ENCODE measurements at places on chromosomes 3 and 15. TPM values are rescaled to one million over a fixed set of nuclear protein-coding genes. Genes with fewer than 3 reads are reported as not detected.

DLL4 gene
- total RNA-seq: 15.9 TPM

TIMP4 gene
- total RNA-seq: 34.3 TPM

- H3K4me1 ChIP-seq: no peaks in the 10 kb centered on the region
- no peak overlapping the region for H3K27ac ChIP-seq
- no peaks in the 10 kb centered on the region for H3K27me3 ChIP-seq
- H3K4me3 ChIP-seq: no peak overlapping the region
Observed at GRCh38 chr15:42999201-42999779, 78.7 kb upstream of the TTBK2 start.

DNA sequence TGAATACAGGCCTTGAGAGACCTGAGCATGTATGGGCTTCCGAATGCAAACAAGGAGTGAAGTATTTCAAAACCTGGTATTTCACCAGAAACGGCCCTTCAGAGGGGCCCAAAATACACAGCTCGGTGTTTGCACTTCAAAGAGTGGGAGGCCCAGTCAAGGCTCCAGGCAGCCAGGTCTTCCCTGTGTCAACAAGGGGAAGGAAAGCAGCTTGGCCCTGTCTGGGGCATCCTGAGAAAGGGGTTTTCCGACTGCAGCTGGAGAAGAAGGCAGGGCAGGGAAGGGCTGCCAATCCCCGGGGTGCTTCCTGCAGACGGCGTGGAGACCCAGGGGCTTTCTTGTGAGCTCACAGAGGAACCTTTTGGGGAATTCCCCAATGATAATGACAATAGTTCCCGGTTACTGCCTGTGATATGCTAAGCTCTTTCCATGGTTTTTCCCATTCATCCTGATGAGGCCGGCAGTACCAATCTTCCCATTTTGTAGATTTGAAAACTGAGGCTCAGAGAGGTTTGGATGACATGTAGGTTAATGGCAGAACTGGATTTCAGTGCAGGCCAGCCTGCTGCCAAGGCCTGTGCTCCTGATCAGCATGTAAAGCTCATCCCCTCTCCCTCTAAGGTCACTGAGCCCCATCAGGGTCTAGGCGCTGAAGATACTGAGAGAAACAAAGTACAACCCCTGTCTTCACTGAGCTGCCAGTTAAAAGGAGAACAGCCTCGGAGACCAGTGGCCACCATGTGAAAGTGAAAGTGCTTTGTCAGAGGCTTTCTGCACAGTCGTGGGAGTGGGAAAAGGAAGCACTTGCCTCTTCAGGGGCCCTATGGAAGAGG lies 43.0 kb upstream of the TLE3 start:
- peak overlapping the region; percentile 24 for H3K4me3 ChIP-seq
- peak overlapping the region; percentile 62 for H3K27ac ChIP-seq
- H3K27me3 ChIP-seq: no peaks in the 10 kb centered on the region
- peak; percentile 44 for DNase-seq

DNA sequence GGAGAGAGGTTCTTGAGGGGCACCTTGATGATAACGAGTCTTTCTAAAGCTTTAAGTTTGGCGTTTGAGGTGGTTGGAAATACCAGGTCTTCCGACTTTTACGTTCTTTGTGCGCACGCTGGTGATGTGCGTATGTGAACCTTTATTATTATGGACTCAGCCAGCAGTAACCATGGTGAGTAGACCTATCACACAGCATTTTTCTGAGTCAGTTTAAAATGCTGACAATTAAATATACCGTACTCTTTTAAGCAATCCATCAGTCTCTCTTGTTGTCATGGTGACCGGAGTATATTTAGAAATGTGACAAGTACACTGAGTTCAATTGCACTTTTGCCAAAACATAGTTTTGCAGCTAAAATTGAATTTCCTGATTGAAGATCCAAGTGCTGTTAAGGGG lies 172.2 kb downstream of the LPP start:
- H3K36me3 ChIP-seq: no peaks in the 10 kb centered on the region
- H3K27me3 ChIP-seq: no peaks in the 10 kb centered on the region
- peaks cover 41% of the 10 kb centered on the region for H3K4me1 ChIP-seq
- H3K4me3 ChIP-seq: no peak overlapping the region
- no peak overlapping the region for H3K27ac ChIP-seq
